ENCODE measurements at places on chromosomes 1 and 21. TPM values are rescaled to one million over a fixed set of nuclear protein-coding genes. Genes with fewer than 3 reads are reported as not detected.
A peak's percentile ranks its signal among the peaks of the same experiment; 100 is the strongest.

The TMEM39B gene
- total RNA-seq = 4.7 TPM

GRCh38 chr1:155882235-155882634 lies 22.9 kb downstream of the SYT11 start:
- DNase-seq = no peak

DNA sequence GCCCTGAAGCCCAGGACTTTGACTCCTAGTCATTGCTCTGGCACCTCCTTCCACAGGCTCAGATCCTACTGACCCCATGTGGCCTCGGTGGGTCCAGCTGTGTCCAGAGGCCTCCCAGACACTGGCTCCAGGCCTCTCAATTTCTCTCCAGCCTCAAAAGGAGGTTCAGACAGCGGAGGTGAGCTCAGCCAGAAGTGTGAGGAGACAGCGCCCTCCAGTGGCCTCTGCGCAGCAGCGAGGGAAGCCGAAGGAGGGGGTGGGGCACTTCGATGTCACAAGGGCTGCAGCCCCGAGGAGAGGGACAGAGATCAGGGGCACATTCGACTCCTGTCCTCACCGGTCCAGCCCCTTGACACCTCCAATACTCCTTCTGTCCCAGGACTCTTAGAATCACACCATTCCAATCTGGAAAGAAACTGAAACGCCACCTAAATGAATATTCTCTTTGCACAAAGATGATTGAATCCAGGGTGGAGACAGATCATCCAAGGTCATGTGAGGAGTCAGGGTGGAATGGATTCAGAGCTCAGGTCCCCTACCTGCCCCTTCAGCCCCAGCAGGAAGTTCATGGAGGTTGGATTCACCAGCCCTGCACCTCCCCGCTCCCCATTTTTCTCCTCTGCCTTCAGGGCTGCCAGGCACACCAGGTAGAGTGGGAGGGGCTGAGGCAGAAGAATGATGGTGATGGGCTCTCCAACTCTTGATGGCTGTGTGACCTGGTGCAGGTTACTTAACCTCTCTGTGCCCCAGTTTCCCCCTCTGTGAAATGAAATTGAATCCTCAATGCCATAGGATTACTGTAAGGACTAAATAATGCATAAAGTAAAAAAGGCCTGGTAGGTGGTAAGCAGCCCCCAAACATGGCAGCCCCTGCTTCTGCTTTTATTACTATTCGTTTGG lies 34.8 kb upstream of the ZBTB40 start:
- peak; percentile 34 for DNase-seq

The DFFA gene
- 61.6 TPM for total RNA-seq

- peak; percentile 85 for DNase-seq
Observed at GRCh38 chr1:37476460-37477197, 2.2 kb downstream of the ZC3H12A start.

DNA sequence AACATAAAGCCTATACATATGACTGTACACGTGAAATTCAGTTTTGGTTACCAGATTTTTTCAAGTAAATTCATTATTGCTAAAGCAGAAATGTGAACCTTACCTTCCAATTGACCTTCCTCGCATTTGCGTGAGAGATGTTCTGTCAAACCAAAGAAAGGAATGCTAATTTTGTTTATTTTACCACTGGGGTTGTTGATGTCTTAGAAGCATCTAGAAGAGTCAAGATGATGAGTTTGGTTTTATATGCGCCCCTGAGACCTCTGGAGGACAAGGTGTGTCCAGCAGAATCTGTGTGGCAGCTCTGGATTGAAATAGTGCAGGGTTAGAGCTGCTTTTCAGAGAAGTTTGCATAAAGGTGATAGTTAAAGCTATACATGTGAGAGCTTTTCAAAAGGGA lies 48.4 kb downstream of the ZBTB40 start:
- DNase-seq = peak; percentile 2

The TEKT2 gene
- 0.35 TPM for total RNA-seq

- no peak for DNase-seq
Observed at GRCh38 chr21:25929856-25930520, 195.2 kb downstream of the GABPA start.

The FCGR3A gene
- not detected for total RNA-seq

DNA sequence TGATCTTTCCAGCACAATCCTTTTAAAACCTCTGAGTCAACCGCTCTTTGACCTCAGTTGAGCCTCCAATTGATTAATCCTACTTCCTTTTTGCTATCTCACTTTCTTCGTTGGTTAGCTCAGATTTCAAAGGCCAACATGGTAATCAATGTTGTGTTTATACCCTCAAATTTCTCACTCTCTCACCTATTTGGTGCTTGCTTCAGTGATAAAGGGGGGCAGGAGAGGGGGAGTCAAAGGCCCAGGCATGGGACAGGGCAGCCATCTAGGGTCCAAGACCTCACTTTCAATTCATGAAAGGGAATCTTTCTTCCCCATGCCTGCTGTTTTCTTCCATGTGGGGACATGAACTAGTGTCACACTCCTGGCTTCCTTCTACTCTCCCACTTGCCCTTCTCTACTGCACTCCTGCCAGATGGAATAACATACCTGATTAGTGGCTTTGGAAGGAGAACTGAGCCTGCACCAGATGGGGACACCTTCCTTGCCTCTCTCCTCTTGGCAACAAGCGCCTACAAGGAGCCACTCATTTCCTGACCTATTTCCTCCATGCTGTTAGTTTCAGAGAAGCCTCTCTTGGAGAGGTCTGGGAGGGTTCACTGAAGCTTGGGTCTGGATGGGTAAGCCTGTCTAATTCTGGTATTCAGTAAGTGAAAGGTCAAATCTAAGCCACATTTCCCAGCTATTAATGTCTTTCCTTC lies 73.3 kb upstream of the ARHGAP29 start:
- DNase-seq = no peak

The ZRANB2 gene
- 27.3 TPM for total RNA-seq

- DNase-seq = no peak
Observed at GRCh38 chr1:177311111-177311510, 140.4 kb downstream of the BRINP2 start.

GRCh38 chr1:159923203-159924024 lies 1.9 kb downstream of the TAGLN2 start:
- peak; percentile 86 for DNase-seq

DNA sequence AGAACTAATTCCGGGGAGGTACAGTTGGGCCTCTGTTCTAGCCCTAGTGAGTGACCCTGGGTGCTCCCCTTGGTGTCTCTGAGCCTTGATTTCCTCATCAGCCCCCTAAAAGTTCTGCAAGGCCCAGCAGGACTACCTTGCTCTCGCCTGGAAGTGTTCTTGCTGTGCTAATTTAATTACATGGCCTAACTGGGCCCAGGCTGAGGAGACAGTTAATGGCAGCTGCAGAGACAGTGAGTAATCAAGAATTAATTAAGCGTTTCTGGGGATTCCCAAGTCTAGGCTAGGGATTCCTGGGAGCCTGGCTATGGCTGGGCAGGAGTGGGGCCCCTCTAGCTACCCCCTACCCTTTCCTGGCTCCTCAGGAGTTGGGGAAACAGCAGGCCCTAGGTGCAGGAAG lies 24.7 kb upstream of the DMBX1 start:
- DNase-seq = peak; percentile 21

The FCGR3B gene
- total RNA-seq = not detected

The RNF187 gene
- 47.6 TPM for total RNA-seq
